A549 treated with Mapracorat at 1 μM for 4 hours (cell line): ENCODE measurements at places on chromosomes 5 and 9. TPM values are rescaled to one million over a fixed set of nuclear protein-coding genes. Genes with fewer than 3 reads are reported as not detected.

The SARDH gene
- total RNA-seq, result 0.07 to 0.19 TPM (median 0.08 TPM) in 4 of 5 replicates, not detected in the other

The KIF4B gene
- 0.02 TPM in 1 of 5 replicates, not detected in the others for total RNA-seq

The MSMP gene
- total RNA-seq, result not detected in 5 replicates

The WDR38 gene
- 0.11 to 0.15 TPM (median 0.13 TPM) in 4 of 5 replicates, not detected in the other for total RNA-seq

The LCN10 gene
- total RNA-seq, result not detected in 5 replicates
